ENCODE measurements at places on chromosomes 4 and X.

GRCh38 chr4:80446248-80446647 lies 110.7 kb downstream of the CFAP299 start:
- DNase-seq, result no peak

GRCh38 chr4:40688446-40689095 lies 58.9 kb upstream of the RBM47 start:
- no peak for DNase-seq

DNA sequence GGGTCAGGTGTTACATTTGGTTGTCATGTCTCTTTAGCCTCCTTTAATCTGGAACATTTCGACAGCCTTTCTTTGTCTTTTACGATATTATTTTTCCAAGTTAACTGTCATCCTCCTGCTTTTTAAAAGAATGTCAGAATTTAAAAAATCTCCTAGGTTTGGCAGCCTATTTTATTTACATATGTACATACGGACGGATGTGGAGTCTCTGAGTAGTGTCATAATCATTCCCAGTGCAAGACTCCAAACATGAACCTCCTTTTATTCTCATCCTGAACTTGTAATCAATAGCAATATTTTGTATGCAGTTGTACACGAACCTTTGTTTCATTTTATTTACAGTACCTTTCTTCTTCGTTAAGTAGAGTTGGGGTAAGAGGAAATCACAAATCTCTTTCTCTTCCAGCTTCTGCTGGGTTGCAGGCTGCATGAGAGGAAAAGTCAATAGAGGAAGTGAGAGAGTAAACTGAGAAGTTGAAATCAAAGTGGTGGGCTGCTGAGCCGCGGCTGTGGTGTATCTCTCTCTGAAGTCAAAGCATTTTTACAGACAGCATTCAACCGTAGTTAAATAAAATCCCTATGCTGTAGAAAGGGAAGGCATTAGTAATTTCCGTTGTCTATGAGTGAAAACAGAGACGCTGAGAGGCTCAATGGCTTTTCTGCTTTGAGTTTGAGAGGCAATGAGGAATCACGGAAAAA lies 53.9 kb upstream of the RPS6KA3 start:
- DNase-seq, result peak; percentile 89

GRCh38 chr4:104163820-104164219 lies 330.9 kb downstream of the CXXC4 start:
- no peak for DNase-seq

DNA sequence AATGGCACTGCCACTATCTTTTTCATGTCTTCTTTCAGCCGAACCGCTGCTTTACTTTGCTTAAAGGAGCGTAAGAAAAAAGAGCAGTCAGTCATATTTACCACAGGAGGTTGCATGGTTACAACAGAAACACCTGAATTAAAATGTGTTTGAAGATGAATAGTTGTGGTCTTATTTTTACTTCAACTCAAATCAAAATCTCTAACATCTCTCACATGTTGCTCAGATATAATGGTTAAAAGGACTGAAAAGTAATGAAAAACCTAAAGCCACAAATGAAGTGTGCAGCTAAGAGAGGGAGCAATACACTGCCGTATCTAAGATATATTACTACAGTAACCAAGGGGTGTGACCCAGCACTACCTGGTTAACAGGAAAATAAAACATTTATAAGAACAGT lies 27.4 kb downstream of the FAM13A start:
- DNase-seq, result no peak

GRCh38 chr4:86019906-86020305 lies 339.9 kb downstream of the MAPK10 start:
- DNase-seq, result no peak

- DNase-seq, result no peak
These were observed 74.5 kb upstream of the BOD1L1 start for GRCh38 chr4:13701937-13702446.

- DNase-seq, result peak; percentile 62
These were observed 482 bp downstream of the GSTCD start for GRCh38 chr4:105709081-105709450.

GRCh38 chr4:138392751-138393308 lies 150.7 kb upstream of the SLC7A11 start:
- DNase-seq, result peak; percentile 20

Measured in KBM-7 (cell line).